ENCODE measurements at places on chromosomes 4 and X. TPM values are rescaled to one million over a fixed set of nuclear protein-coding genes. Genes with fewer than 3 reads are reported as not detected.

Gene NAP1L2
- total RNA-seq, result 1.1 TPM

Gene FAM47A
- total RNA-seq, result not detected

Gene SPINK2
- total RNA-seq, result not detected

Gene GDPD2
- 0.31 TPM for total RNA-seq

Gene PITX2
- 95.5 TPM for total RNA-seq

Gene OPHN1
- 8.6 TPM for total RNA-seq

Gene ARHGAP24
- 15.0 TPM for total RNA-seq

Gene RBMX
- 371 TPM for total RNA-seq

GRCh38 chr4:86521373-86521969, 72.6 kb upstream of the PTPN13 start:
- H3K4me1 ChIP-seq, result no peaks in the 10 kb centered on the region
- H3K36me3 ChIP-seq, result peaks cover 20% of the 10 kb centered on the region

GRCh38 chr4:154954117-154954516, 173.0 kb downstream of the RBM46 start:
- no peaks in the 10 kb centered on the region for H3K36me3 ChIP-seq
- H3K4me3 ChIP-seq, result no peak overlapping the region
- H3K27ac ChIP-seq, result no peak overlapping the region
- DNase-seq, result no peak

DNA sequence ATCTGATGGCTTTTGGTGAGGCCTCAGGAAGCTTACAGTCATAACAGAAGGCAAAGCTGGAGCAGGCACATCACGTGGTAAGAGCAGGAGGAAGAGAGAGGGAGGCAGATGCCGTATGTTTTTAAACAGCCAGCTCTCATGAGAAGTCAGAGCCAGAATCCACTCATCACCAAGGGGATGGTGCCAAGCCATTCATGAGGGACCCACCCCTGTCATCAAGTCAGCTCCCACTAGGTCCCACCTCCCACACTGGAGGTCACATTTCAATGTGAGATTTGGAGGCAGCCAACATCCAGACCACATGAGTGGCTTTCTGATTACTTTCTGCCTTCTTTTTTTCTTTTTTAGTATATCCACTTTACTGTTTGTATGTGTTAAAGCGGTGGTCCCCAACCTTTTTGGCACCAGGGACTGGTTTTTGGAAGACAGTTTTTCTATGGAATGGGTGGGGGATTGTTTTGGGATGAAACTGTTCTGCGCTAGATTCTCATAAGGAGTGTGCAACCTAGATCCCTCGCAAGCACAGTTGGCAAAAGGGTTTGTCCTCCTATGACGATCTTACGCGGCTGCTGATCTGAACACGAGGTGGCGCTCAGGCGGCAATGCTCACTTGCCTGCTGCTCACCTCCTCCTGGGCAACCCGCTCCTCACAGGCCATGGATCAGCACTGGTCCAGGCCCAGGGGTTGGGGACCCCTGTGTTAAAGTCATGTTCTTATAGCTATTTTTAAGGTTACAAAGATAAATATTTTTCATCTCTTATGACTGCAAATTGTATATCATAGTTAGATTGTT, 61.7 kb downstream of the SLIT2 start:
- peaks cover 4% of the 10 kb centered on the region for H3K36me3 ChIP-seq
- no peaks in the 10 kb centered on the region for H3K27me3 ChIP-seq
- DNase-seq, result no peak
- no peak overlapping the region for H3K4me3 ChIP-seq
- H3K27ac ChIP-seq, result no peak overlapping the region

DNA sequence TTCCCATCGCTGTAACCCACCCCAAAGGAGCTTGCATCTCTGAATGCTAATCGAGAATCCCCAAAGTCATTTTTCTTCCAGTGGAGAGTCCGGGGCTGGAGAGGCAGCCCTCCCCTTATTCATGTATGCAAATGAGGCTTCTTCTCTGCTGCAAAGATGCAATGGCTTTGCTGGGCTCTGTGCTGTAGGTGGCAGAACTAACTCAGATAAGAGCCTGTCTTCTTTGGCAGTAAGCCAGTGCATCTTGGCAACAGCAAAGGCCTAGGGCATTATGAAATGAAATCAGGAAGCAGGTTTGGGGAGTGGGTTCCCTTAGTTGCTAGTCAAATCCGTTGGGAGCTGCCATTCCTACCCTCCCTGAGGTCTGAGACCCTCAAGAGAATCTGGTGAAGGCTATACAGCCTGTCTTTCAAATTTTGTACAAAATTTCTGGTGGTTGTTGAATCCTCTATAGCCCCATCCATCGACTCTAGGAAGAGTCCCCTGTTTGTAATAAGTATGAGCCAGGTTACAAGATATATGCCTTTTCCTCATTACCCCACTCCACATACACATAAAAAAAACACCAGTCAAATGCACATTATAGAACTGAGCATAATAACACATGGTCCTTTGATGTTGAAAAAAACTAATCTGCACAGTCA, 290.6 kb upstream of the TAPT1 start:
- H3K27me3 ChIP-seq, result no peaks in the 10 kb centered on the region
- no peak overlapping the region for H3K27ac ChIP-seq
- no peaks in the 10 kb centered on the region for H3K36me3 ChIP-seq
- H3K4me1 ChIP-seq, result peaks cover 25% of the 10 kb centered on the region
- H3K4me3 ChIP-seq, result no peak overlapping the region
- peak; percentile 26 for DNase-seq

DNA sequence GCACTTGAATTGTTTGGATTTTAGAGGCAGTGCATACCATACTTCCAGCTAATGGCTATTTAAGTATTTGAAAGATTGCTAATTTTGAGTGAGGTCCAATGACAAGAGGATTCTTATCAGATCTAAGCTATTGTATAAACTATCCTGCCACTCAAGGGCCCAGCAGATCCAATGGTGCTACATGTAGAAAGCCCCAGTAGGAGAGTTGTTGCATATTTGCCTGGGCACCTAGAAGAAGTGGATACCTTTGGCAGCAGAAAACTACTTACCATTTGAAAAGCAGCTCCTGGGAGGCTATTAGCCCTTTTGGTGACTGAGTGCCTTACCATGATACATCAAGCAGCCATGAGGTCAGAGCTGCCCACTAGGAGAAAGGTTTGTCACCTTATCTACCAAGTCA, 447.3 kb downstream of the C4orf33 start:
- no peak overlapping the region for H3K27ac ChIP-seq
- H3K4me3 ChIP-seq, result no peak overlapping the region
- no peaks in the 10 kb centered on the region for H3K27me3 ChIP-seq
- DNase-seq, result no peak
- H3K36me3 ChIP-seq, result no peaks in the 10 kb centered on the region

DNA sequence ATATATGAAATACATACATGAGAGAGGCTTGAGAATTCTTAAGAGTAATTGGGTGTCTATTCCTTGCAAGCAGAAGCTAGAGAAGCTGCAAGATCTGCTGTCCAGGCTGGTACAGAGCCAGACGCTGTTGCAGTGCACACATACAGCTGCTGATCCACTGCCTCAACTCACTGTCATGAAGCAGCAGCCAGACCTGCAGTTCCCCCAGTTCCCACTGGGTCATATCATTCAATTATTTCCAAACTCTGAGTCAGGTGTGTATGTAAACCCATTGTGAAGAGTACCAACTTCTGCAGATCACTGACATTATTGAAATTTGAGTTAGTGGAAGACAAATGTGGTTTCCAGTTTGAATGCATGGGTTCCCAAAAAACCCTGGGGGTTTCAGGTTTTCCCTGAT, 1212.8 kb upstream of the ADGRL3 start:
- H3K36me3 ChIP-seq, result no peaks in the 10 kb centered on the region
- H3K4me3 ChIP-seq, result no peak overlapping the region
- H3K4me1 ChIP-seq, result no peaks in the 10 kb centered on the region
- H3K27me3 ChIP-seq, result no peaks in the 10 kb centered on the region
- DNase-seq, result no peak
- no peak overlapping the region for H3K27ac ChIP-seq

- no peak for DNase-seq
- no peaks in the 10 kb centered on the region for H3K4me1 ChIP-seq
- H3K27ac ChIP-seq, result no peak overlapping the region
- H3K27me3 ChIP-seq, result no peaks in the 10 kb centered on the region
- no peak overlapping the region for H3K4me3 ChIP-seq
- no peaks in the 10 kb centered on the region for H3K36me3 ChIP-seq
Observed at GRCh38 chrX:150456466-150456865, 93.3 kb downstream of the MAMLD1 start.

DNA sequence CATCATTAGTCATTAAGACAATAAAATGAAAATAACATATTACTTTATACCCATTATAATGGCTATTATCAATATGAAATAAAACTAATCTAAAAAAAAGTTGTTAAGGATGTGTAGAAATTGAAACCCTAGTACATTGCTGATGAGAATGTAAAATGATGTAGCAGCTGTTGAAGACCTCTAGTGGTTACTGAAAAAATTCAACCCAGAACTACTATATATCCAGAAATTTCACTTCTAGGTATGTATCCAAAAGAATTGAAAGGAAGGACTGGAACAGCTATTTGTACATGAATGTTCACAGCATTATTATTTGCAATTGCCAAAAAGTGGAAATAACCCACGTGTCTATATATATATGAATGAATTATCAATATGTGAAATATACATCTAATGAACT, 180.3 kb upstream of the KLHL4 start:
- no peaks in the 10 kb centered on the region for H3K36me3 ChIP-seq
- H3K27ac ChIP-seq, result no peak overlapping the region
- no peaks in the 10 kb centered on the region for H3K27me3 ChIP-seq
- no peak for DNase-seq
- H3K4me1 ChIP-seq, result no peaks in the 10 kb centered on the region

DNA sequence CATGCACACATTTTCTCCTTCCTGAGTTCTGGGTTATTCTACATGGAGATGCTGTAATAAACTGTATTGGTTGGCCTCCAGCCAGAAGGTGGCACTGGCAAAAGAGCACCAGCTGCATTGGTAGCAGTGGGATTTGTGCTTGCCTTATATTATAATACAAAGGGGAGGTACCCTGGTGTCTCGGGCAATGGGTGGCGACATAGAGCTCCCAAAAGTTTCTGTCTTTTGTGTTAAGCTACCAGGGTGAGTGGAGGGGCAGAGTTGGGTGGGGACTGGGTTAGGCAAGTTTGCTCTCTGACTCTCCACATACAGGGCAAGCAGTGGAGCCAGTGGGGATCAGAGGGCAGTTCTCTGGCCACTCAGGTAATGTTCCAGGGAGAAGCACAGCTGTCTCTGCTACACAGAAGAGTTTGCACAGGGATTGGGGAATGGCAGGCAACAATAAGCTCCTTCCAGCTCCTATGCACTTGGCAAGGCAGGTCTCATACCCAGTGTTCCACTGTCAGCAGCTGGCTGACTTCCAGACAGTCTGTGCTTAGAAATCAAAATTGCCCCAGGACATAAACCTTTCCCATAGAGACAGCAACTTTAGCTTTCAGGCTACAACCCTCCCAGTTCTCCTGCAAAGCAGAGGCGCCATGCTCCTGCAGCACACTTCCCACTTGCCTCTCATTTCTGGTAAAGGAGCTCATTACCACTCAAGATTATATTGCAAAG, 463.9 kb upstream of the PCDH7 start:
- no peak overlapping the region for H3K4me3 ChIP-seq
- no peak overlapping the region for H3K27ac ChIP-seq
- peaks cover 7% of the 10 kb centered on the region for H3K4me1 ChIP-seq

DNA sequence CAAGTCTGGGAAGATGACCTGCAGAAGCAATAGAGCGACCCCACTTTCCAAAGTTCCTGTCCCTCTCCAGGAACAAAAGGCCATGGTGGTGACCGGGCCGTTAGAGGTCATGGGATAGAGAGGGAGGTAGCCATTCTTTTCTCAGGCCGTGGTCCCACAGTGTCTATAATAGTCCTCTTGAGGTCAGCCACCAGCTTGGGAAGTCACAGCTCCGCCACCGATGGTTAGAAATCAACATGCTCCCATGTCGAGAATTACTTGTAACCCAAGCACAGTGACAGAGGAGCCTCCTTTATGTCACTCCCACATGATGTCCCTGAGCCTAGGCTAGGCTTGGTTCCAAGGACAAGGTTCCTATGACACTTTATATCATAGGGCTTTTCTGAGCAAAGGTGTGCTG, 48.3 kb upstream of the CBR4 start:
- no peak for DNase-seq
- H3K27ac ChIP-seq, result no peak overlapping the region
- H3K27me3 ChIP-seq, result no peaks in the 10 kb centered on the region
- peaks cover 25% of the 10 kb centered on the region for H3K4me1 ChIP-seq
- no peak overlapping the region for H3K4me3 ChIP-seq

- peaks cover 19% of the 10 kb centered on the region for H3K36me3 ChIP-seq
- no peak overlapping the region for H3K27ac ChIP-seq
- H3K27me3 ChIP-seq, result no peaks in the 10 kb centered on the region
- H3K4me1 ChIP-seq, result no peaks in the 10 kb centered on the region
- H3K4me3 ChIP-seq, result no peak overlapping the region
- no peak for DNase-seq
Observed at GRCh38 chr4:127685292-127685691, 44.9 kb upstream of the SLC25A31 start.

- H3K27me3 ChIP-seq, result no peaks in the 10 kb centered on the region
- H3K4me3 ChIP-seq, result no peak overlapping the region
- H3K27ac ChIP-seq, result no peak overlapping the region
- no peak for DNase-seq
- H3K4me1 ChIP-seq, result peaks cover 5% of the 10 kb centered on the region
Observed at GRCh38 chr4:36288731-36289426, 7.5 kb downstream of the DTHD1 start.

- H3K4me1 ChIP-seq, result peaks cover 32% of the 10 kb centered on the region
- H3K27ac ChIP-seq, result peak within 1 kb of the TSS; percentile 98
- DNase-seq, result peak; percentile 93
- peak within 1 kb of the TSS; percentile 96 for H3K4me3 ChIP-seq
Observed at GRCh38 chr4:67700738-67701516, at the start of gene UBA6. UBA6 (minus strand) TSS chr4:67701155; CDS start chr4:67701119, 36 bp downstream.

- no peaks in the 10 kb centered on the region for H3K4me1 ChIP-seq
- H3K27me3 ChIP-seq, result no peaks in the 10 kb centered on the region
- no peak overlapping the region for H3K4me3 ChIP-seq
- DNase-seq, result no peak
- H3K36me3 ChIP-seq, result no peaks in the 10 kb centered on the region
Observed at GRCh38 chr4:7710576-7711306, 228.9 kb downstream of the AFAP1 start.

GRCh38 chr4:4780729-4781244, 78.7 kb upstream of the MSX1 start:
- H3K36me3 ChIP-seq, result no peaks in the 10 kb centered on the region
- H3K27ac ChIP-seq, result no peak overlapping the region
- no peak for DNase-seq
- H3K4me1 ChIP-seq, result peaks cover 11% of the 10 kb centered on the region

DNA sequence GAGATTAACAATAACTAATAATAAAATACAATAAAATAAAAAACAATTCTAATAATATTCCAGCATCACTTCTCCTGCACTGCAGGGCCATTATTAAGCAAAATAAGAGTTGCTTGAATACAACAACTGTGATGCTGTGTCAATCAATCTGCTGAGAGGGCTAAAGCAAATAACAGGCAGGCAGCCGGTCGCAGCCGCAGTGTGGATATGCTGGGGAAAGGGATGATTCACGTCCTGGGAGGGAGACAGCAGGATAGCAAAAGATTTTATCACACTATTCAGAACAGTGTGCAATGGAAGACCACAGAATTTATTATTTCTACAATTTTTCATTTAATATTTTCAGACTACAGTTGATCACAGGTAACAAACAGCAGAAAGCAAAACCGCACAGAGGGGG, 76.5 kb upstream of the SMARCAD1 start:
- peaks cover 4% of the 10 kb centered on the region for H3K27me3 ChIP-seq
- no peaks in the 10 kb centered on the region for H3K4me1 ChIP-seq
- H3K4me3 ChIP-seq, result no peak overlapping the region
- H3K36me3 ChIP-seq, result no peaks in the 10 kb centered on the region

GRCh38 chr4:141731481-141731880, 95.1 kb downstream of the IL15 start:
- no peaks in the 10 kb centered on the region for H3K27me3 ChIP-seq
- H3K4me3 ChIP-seq, result no peak overlapping the region

- H3K4me1 ChIP-seq, result no peaks in the 10 kb centered on the region
- H3K27ac ChIP-seq, result no peak overlapping the region
- DNase-seq, result peak; percentile 42
- no peaks in the 10 kb centered on the region for H3K36me3 ChIP-seq
Observed at GRCh38 chr4:6221851-6222760, 21.8 kb upstream of the JAKMIP1 start.

Measured in mesothelial cell of epicardium (in vitro differentiated cells).